Occipital lobe (tissue), 3 donors: ENCODE measurements at places on chromosomes 2 and 18. TPM values are rescaled to one million over a fixed set of nuclear protein-coding genes. Genes with fewer than 3 reads are reported as not detected.

ATIC gene
- 18.6 TPM for total RNA-seq

BOK gene
- 22.8 TPM for total RNA-seq

DNA sequence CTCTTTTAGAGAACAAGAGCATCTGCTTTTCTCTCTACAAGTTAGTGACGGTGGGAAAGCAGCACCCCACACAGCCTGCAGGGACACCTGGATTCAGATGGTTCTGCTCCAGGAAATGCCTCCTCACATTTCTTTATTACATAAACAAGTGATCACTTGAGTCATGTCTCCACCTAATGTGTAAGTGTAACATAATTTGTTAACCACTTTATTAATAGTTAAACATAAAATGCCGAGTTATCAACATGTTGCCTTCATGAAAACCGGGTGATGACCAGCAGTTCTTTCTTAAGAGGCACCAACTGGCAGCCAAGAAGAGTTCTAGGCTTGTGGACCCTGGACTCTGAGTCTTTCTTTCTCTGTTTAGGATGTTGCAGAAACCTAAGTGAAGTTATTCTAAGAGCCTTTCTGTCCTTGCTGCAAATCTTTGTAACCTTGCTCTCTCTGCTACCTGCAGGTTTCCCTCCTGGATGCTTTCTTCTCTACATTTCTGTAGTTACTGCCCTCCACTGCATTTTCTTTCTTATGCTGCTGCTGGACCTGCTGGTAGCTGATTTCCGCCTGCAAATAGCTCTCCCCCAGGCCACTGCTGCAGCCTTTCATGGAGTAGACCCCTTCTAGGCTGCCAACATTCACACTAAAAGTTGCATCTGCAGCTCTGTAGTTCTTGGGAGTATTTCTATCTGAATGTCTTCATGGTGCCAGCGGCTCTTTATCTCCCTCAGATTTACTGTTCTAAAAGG lies 24.3 kb downstream of the UPP2 start:
- no peak for DNase-seq

LAMA1 gene
- total RNA-seq, result 15.1 TPM

- no peak for DNase-seq
Observed at GRCh38 chr18:36821681-36822080, 7.1 kb downstream of the TPGS2 start.

DNA sequence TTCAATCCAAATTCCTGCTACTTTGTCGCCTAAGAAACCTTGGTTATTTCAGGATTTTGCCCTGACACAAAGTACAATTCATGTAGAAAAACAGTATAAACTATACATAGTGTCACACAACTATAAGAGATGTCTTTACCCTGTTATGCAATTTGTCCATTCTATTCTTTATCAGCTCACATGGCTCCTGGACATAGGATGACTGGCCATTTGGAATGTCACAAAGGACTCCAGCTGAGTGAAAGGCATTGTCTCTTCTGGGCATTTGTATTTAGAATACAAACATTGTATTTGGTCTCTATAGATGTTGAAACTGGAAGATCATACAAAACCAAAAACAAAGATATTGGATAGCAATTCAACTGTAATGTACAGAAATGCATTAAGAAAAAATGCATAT lies 944.6 kb upstream of the LRRTM1 start:
- DNase-seq, result no peak

CAPN14 gene
- 1.4 TPM for total RNA-seq

DNA sequence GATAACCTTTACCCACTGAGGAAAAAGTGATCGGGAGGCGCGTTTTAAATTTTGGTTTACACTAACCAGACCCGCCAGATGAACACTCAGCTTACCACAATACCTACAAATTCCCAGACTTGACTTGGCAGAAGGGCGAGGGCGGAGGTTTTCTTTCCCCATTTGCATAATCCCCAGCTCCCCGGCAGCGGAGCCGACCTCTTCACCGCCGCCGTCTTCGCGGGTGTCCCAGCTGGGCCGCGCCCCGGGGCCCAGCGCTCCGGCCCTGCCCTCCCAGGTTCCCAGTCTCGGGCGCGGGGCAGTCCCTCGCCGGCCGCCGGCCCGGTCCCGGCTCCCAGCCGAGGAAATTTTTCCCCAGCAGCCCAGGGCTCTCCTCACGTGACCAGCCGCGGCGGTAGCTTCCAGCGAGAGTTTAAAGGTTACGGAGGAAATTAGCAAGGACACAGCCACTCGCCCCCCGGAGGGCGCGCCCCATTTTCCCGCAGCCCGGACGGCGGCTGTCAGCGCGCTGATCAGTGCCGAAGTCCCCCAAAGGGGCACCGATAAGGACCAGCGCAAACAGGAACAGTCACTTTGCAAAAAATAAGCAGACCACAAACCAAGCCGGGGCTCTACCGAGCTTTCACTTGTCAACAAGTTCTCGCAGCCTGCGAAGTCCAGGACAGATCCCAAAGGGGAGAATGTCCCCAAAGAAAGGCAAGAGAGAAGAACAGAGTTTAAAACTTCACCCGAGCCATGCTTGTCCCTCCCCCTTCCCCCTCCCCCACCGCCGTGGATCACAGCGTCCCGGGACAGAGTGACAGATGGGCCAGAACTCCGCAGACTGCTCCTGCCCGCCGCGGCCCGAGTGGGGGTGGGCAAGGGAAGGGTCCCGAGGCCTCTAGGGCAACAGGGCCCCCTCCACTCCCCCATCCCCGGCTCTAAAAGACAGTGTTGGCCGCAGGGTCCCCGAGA lies 1.3 kb upstream of the PRKCE start:
- peak; percentile 14 for DNase-seq

GRCh38 chr2:151971301-151972051 lies 127.4 kb downstream of the CACNB4 start:
- no peak for DNase-seq

- DNase-seq, result no peak
Observed at GRCh38 chr18:37225279-37225678, 340.3 kb downstream of the CELF4 start.

DNA sequence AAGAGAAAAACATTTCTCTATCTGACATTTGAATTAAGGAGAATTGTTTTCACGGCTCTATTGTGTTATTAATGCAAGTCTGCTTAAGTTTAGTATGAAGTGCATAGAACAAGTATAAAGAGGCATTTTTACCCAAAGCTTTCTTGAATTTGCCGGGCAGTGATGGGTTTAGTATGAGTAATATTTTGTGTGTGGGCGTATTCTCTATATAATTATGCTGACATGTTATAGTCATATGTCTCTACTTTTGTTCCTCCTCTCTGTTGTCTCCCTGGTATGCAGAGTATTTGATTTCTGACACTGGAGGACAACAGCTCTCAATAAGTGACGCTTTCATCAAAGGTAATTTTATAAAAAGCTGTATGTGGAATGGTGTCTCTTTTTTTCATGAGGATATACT lies 45.9 kb downstream of the PIKFYVE start:
- DNase-seq, result no peak

- no peak for DNase-seq
Observed at GRCh38 chr2:28280619-28281018, 112.0 kb upstream of the FOSL2 start.

DNA sequence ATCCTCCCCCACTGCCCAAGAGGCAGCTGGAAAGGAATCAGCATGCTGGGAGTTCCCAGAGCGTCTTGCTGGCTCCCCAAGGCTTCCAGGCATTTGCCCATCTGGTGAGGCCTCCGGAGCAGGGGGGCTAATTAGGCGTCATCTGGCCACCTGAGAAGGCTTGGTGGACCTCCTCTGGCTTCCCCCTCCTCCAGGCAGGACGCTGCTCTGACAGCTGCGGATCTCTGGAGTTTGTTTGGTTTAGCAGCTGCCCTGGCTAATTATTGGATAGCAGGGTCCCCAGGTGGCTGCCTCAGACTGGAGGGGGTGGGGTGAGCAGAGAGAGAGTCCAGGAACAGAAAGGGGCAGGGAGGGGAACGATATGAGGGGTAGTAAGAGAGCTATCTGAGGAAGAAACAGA lies 425.2 kb upstream of the MEX3C start:
- no peak for DNase-seq

- no peak for DNase-seq
Observed at GRCh38 chr2:37688771-37689468, 17.5 kb upstream of the CDC42EP3 start.

HOXD8 gene
- not detected for total RNA-seq

TTN gene
- 3.7 TPM for total RNA-seq

GRCh38 chr18:78770139-78770822 lies 209.3 kb upstream of the SALL3 start:
- no peak for DNase-seq

VAMP5 gene
- total RNA-seq, result 3.6 TPM

DNA sequence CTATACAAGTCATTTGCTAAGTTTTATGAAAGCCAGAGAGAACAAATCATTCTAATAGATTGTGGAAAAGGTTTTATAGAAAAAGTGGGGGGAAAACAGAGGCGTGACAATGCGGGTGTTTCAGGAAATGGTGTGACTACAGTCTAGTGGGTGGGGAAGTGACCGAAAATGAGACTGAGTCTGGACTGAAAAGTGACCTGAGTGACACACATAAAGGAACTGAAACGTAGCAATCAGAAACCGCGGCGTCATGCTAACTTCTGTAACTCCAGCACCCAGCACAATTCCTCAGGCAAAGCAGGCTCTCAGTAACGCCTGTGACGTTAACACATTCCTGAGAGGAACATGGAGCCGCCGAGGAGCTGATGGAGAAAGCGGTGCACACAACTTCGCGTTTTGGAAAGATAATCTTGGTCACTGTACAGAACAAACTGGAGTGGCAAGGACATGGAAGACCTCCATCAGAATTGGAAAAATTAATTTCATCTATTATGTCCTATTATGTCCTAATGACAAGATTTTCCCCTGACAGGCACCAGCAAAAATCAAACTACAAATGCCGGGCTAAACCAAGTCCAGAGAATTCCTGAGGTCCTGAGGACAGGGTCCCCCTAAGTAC lies 1.4 kb upstream of the CD226 start:
- no peak for DNase-seq

RND3 gene
- 164 TPM for total RNA-seq

LAMA3 gene
- 1.4 TPM for total RNA-seq

GRCh38 chr2:40230186-40230585 lies 221.7 kb downstream of the SLC8A1 start:
- DNase-seq, result no peak

UGT1A3 gene
- not detected for total RNA-seq

EIF5B gene
- 16.2 TPM for total RNA-seq

ATP9B gene
- total RNA-seq, result 69.1 TPM

DNA sequence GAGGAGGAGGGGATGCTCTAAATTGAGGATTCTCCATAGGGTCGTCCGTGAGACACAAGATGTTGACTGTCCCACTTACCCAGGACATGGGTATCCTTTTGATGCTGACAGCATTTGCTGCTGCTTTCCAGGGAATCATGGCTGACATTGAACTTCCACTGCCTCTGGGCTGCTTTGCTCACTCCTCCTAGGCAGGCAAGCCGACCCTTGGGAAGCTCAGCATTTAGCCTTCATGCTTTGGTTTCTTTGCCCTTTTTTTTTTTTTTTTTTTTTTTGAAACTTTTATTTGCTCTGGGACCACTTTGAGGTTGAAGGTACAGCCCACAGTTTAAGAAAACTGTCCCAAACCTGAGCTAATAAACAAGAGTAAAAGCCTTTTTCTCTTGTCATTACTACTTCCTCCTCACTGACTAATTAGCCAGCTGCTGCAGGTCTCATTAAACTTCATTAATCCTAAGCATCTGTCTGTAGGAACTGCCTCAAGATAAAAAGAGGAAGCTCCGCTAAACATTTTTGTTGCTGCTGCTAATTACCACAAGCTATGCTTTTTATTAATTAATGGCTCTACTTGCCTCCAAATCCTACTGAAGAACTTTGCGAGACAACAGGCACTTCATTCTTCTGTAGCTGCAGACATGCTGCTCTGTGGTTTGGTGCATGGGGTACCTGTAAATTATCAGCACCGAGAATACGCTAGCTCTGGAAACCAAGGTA lies 125.4 kb downstream of the SPTBN1 start:
- no peak for DNase-seq

TUBA4A gene
- total RNA-seq, result 2.7 TPM

DNA sequence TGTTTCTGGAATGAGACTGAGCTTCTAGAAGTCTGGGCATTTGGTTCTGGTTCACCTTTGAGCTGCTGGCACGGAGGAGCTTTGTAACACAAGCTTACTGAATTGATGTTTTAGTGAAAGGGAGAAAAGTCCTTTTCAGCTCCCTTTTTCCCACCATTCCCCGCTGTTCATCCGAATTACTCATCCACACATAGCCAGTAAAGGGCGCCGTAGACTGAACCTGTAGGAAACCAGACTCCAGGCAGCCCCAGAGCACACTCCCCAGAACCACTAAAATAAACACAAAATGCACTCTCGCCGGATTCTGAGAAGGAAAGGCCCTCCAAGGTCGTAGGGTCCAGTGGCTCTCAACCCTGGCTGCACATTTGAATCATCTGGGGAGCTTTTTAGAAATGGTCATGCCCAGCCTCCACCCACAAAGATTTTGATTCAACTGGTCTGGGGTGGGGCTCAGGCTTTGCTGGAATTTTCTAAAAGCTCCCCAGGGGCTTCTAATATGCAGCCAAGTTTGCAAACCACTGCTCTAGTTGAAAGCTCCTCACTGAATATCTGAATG lies 29.6 kb downstream of the TCF7L1 start:
- DNase-seq, result no peak

GCKR gene
- total RNA-seq, result 0.16 TPM

DNA sequence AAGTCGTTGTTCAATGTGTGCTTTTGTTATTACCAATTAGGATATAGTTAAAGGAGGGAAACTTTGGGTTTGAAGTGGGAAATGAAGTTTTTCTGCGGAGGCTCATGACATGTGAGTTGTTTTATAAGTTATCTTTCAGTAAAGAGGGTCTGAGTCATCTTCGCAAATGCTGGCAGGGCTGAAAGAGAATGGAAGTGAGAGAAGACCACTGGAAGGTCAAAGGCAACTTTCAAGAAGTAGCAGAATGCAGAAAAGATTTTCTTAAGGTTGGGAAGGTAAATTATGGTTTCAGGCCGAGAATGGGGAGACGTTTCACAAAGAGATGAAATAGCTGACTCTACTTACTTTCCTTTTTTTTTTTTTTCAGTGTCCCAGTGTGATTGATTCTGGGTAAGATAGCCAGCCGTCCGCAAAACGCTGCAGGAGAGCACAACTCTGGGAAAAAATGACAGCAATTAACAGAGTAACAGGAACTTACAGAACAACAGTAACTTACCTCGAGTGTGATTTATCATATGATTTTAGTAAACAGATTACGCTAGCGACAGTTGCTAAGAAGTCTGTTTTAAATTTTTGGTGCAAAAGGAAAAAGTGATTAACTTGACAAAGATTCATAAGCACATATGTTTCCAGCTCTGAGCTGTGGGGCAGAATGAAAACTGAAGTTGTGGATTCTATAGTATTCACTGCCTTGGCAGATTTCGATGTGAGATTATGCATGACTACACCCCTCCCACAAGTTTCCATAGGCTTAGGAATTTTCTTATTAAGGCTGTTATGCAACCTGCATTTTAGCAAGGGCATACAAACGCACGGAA lies 46.8 kb upstream of the ACTR3 start:
- peak; percentile 6 for DNase-seq

GRCh38 chr2:151374436-151374835 lies 17.0 kb downstream of the TNFAIP6 start:
- DNase-seq, result no peak

- no peak for DNase-seq
Observed at GRCh38 chr2:10080536-10081304, 509 bp upstream of the CYS1 start.

TNS1 gene
- 3.1 TPM for total RNA-seq

DSG4 gene
- not detected for total RNA-seq

SERPINB3 gene
- total RNA-seq, result not detected

- DNase-seq, result no peak
Observed at GRCh38 chr2:191023235-191023679, 9.3 kb upstream of the STAT1 start.
